ENCODE measurements at places on chromosomes 2 and 18.

DNA sequence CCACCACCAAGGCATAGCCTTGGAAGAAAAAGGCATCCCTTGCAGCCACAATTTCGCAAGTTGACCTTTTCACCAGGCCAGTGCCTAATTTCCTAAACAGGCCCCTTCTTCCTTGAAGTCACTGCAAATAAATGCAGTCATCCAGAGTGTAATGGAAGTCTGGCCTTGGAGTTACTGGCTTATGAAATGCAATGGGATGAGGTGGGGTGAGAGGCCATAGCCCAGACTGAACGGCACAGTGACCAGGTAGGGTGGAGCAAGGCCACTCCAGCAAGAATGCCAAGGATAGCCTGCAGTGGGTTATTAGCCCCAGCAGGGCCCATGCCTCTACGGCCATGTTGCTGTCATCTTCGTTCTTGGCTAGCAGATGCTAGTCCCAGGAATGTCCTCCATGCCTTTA is 68.4 kb downstream of the BCL11A start:
- no peak for DNase-seq

GRCh38 chr2:37469126-37469525 is 124.7 kb downstream of the QPCT start:
- DNase-seq, result no peak

- DNase-seq, result peak; percentile 59
Measured at GRCh38 chr2:3377279-3377611, 373 bp downstream of the EIPR1 start.

- peak; percentile 97 for DNase-seq
Measured at GRCh38 chr2:5691985-5692529, at the start of gene SOX11. SOX11 (plus strand) TSS chr2:5692384; CDS start chr2:5692722, 338 bp downstream.

DNA sequence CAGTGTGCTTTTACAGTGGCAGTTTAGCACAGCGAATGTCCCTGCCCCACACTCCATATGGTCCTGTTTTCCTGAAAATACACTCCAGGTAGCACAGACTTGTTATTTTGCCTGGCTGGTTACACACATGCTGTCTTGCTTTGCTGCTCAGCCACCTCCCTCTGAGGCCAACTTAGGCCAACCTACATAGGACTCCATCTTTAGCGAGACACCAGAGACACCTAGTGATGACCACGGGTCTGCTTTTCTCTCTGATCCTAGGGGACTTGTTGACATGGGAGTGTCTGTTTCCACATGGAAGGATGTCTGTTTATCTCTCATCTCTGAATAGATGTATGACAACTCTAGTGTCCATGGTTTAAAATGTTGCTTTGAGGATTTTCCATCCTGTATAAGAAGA is 43.3 kb downstream of the PLEKHB2 start:
- peak; percentile 48 for DNase-seq

DNA sequence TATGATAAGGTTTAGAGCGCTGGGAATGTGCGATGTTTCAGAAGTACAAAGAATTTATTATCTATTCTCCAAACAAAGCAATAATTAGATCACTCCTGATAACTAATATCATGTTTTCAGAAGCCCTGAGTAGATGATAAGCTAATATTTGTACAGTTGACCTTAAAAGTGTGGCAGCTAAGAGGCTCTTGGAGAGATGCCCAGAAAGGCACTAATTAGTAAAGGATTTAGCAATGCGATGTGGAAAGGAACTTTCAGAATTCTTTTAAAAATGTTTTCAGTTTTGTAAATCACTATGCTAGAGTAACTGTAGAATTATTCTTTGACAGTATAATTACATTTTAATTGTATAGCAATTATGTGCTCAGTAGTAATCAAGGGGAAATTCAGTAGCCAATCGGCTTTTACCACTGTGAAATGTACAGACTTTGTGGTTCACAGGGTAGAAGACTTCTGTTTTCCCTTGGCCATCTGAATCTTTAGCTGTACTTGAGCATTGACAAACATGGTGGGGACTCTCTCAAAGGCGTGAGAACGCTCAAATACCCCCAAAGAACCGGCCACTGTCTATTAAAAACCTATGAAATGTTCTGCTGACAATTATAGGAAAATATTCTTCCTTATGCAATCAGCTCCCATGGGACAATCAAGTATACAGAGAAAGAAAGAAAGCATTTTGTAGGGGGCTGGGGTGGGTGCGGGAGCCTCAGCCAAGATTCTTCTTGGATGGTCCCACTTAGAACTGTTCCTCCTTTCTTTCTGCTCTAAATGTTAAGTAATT is 262.8 kb upstream of the AGAP1 start:
- no peak for DNase-seq

- DNase-seq, result peak; percentile 40
Measured at GRCh38 chr18:6557057-6557769, 142.5 kb upstream of the L3MBTL4 start.

DNA sequence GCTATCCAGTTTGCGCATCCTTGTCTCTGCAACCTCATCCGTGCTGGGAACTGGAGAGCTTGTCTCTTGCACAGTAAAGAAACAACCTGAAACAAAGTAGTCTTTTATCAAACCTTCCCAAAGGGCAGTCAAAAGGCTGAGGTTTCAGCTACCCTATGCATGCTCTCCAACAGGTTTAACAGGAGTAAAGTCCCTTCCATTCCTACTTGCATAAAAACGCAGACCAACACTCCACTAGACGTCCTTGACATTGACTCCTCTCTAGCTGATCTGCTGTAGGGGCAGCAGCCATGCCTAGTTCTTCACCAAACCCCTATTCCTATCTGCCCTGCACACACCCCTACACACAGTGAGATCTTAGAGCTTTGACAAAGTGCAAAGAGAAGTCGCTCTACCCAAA is 41.5 kb downstream of the L3MBTL4 start:
- no peak for DNase-seq

GRCh38 chr18:47260924-47261701 is 9.7 kb upstream of the SKOR2 start:
- DNase-seq, result peak; percentile 44

- no peak for DNase-seq
Measured at GRCh38 chr2:75309596-75310463, 110.5 kb upstream of the TACR1 start.

- no peak for DNase-seq
Measured at GRCh38 chr2:193549661-193550060, 1354.9 kb upstream of the TMEFF2 start.

- no peak for DNase-seq
Measured at GRCh38 chr18:228586-228985, 39.3 kb downstream of the THOC1 start.

- DNase-seq, result no peak
Measured at GRCh38 chr2:238247002-238247822, 7.4 kb upstream of the HES6 start.

GRCh38 chr2:47307066-47307465 is 95.9 kb upstream of the MSH2 start:
- no peak for DNase-seq

DNA sequence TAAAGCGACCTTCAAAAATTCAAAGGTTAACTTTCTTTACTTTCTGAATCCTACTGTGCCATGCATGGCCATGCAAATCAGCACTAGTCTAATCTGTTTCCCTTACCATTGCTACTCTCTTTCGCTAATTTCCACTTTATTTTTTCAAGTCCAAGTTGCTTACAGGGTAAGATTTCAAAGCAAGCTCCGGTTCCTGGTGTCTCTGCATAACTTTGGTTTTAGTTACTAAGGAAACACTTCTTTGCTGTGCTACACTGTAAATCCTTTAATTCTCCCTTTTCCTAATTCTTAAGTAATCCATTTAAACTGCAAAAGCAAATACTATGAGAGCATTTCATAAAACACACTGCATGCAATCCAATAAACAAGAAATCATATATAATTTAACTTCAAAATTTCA is 383.5 kb upstream of the LYPD1 start:
- DNase-seq, result no peak

GRCh38 chr2:191945623-191946022 is 98.7 kb upstream of the CAVIN2 start:
- no peak for DNase-seq

DNA sequence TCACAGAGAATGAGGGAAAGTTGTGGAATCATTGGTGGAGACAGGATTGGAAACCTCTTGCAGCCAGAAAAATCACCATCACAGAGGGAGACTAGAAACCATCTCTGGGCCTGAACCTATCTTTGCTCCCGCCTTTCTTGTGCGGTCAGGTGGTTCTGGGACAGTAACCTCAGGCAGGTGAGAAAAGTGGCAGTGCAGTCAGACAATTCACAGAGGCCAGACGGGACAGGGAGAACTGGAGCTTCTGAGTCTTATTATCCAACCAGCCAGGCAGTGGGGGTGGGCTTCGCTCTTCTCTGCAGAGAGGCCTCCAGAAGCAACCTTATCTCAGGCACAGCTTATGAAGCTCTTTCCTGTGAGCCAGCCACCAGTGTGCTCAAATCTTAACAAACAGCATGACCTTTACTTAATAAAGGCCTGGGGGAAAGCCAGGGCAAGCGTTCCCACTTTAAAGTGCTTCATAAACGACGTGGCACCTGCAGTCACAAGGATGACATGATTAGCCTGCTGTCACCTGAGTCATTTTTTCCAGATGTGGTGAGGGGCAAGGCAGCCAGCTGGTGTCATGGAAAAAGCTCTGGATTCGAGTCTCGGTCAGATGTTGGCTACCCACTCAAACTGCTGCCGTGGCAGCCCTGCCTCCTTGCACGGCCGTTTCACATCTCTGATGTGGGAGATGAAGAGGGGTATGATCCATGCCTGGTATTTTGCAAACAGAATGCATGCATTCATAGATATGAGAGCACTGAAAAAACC is 109.7 kb downstream of the B3GNT2 start:
- DNase-seq, result peak; percentile 65

DNA sequence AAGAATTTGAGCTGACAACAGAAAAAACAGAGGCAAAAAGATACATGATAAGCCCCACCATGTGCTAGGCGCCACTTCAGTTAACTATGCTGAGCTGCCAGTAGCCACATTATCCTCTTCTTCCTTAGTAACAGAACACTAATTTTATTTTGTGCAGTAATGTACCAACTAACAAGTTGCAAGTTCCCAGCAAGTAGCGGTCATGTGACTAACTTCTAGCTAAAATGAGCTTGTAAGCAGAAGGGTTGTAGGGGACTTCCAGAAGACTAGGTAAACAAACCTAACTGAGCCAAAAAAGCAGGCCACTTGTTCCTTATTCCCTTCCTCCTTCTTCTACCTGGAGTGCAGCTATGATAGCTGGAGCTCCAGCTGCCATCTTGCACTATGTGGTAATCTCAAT is 75.5 kb downstream of the DTNB start:
- peak; percentile 30 for DNase-seq

DNA sequence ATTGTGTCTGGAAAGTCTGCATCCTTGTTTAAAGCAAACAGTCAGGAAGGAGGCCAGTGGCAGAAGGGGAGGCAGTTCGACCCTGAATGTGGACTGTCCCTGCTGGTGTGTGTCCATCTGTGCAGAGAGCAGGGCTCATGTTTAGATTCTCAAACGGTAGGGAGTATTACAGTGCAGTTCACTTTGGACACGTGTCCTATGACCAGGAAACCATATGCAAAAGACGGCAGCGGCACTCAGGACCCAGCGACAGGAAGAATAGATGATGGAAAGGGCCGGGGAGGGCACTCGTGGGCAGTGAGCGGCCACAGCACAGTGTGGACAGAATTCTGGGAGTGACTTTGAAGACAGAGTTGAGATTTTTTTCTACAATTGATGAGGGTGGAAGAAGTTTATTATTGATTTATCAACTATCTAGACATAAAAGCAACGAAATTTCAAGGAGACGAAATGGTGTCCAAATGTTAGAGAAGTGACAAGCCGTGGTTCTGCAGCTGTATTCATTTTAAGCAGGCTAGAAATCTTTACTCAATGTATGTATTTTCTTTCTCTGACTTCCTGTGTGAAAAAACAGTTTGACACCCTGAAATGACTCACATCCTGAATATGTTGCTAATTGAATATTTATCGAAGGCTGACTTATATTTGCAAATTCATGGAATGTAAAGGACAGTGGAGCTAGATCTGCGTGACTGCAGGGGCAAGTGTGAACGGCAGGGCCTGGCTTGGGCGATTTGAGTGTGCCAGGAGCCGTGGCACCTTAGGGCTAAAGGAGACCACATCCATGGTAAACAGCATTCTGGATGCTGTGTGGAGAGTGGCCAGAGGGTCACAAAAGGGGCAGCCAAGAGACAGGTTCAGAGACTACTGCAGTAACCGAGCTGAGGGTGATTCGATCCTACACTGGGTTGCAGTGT is 214.2 kb downstream of the PTGR3 start:
- peak; percentile 71 for DNase-seq

DNA sequence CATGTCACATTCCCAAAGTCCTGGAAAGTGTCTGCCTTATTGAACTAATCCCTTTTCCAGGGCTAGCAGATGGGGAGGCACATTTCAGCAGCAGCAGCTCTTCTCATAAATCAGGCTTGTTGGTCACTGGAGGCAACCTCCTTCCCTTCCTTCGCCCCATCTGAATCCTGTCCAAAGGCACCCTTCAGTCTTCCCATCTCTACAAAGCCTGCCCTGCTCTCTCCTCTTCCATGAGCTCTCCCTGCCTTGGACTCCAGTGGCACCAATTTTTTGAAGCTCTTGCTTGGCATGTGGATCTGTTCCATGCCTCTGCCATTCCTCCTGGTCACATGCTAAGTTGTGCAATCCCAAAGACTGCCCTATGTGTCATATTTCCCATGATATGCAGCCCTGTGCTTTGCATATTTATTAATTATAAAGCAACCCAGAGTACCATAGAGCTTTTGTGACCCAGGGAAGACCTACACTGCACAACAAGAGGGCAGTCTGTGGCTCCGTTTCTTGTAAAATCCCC is 70.3 kb downstream of the ANTXR1 start:
- no peak for DNase-seq

DNA sequence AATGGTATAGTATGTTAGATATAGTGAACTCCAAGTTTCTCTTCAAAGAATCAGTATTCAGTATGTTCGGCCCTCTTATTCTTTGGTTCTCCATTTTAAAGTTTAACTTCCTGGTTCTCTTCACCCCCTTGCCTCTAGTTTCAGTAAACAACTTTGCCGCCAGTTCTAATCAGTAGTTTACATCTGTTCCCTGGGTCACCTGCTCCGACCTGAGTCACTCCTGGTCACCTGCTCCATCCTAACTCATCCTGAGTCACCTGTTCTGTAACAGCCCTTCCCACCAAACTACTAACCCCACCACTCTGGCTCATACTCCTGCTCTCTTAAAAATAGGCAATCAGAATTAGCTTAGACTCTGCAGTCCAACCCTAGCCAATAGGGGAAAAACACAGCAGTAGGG is 23.7 kb upstream of the TEX51 start:
- no peak for DNase-seq

DNA sequence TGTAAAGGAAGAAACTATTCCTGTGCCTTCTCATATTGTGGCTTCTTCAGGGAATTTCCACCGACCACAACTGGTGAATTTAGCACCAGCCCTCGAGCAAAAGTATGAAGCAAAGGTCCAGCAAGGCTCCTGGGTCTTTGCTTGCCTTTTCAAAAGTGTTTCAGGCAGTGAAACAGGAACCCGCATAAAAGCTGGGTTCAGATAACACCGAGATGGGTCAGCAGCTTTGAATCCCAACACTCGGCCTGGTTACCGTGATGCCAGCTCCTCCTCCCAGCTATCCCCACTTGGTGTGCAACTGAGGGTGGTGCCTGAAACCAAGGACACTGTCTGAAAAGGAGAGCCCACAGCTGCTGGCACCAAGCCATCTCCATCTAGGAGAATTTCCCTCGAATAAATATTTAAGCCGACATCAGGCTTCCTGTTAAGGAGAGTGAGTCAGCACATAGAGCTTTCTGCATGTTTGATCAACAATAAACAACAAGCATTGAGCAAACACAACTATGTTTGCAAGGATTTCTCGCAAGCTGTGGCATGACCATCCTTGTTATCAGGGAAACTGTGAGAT is 69.5 kb downstream of the ANTXR1 start:
- peak; percentile 44 for DNase-seq

Measured in mesendoderm (in vitro differentiated cells).